HEK293T (cell line): ENCODE measurements at places on chromosomes 4 and X.
A peak's percentile ranks its signal among the peaks of the same experiment; 100 is the strongest.

- no peak for DNase-seq
Measured at GRCh38 chr4:114384629-114385028, 214.0 kb upstream of the UGT8 start.

- DNase-seq, result no peak
Measured at GRCh38 chr4:21517126-21517859, 431.3 kb downstream of the KCNIP4 start.

- no peak for DNase-seq
Measured at GRCh38 chrX:31355206-31355955, 283.5 kb upstream of the FTHL17 start.

- DNase-seq, result no peak
Measured at GRCh38 chr4:174362340-174362739, 78.6 kb downstream of the CEP44 start.

- DNase-seq, result no peak
Measured at GRCh38 chr4:183139972-183140570, 41.0 kb downstream of the WWC2 start.

DNA sequence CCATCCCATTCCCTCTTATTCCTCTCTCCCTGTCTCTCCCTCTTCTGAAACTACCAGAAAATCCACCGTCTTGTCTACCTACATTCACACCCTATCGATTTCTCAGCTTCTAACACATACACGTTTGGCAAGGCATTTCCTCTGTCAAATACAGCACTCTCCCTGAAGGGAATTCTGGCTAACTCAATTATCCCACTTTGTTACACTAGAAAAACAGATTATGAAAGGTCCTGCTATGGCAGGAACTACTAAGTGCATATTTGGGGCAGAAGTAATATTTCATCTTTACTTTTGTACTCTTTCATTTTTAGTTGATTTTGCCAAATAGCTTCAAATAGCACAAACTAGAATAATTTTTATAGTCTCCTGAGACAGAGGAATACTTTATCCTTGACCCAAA, 46.6 kb upstream of the KLHL8 start:
- no peak for DNase-seq

- DNase-seq, result no peak
Measured at GRCh38 chr4:8202108-8203051, 3.3 kb downstream of the SH3TC1 start.

- no peak for DNase-seq
Measured at GRCh38 chr4:173573725-173574124, 43.7 kb upstream of the HAND2 start.

- no peak for DNase-seq
Measured at GRCh38 chr4:135354876-135355275, 1153.3 kb upstream of the PABPC4L start.

GRCh38 chr4:94957030-94957429, 199.3 kb downstream of the BMPR1B start:
- DNase-seq, result no peak

DNA sequence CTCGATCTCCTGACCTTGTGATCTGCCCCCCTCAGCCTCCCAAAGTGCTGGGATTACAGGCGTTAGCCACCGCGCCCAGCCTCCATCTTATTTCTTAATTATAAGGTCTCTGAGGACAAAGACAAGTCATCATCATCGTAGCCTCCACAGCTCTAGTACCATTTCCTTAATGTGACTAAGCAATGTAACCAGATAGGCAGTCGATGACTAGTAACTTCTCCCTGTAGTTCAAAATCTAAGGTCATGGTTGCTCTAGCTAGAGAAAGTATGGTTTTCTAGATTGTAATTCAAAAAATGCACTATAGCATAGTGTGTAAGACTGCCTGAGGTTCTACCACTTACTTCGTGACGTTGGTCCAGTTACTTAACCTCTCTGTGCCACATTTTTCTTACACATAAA, 6.9 kb downstream of the SLC39A8 start:
- no peak for DNase-seq

- DNase-seq, result no peak
Measured at GRCh38 chr4:36385951-36386571, 104.6 kb downstream of the DTHD1 start.

DNA sequence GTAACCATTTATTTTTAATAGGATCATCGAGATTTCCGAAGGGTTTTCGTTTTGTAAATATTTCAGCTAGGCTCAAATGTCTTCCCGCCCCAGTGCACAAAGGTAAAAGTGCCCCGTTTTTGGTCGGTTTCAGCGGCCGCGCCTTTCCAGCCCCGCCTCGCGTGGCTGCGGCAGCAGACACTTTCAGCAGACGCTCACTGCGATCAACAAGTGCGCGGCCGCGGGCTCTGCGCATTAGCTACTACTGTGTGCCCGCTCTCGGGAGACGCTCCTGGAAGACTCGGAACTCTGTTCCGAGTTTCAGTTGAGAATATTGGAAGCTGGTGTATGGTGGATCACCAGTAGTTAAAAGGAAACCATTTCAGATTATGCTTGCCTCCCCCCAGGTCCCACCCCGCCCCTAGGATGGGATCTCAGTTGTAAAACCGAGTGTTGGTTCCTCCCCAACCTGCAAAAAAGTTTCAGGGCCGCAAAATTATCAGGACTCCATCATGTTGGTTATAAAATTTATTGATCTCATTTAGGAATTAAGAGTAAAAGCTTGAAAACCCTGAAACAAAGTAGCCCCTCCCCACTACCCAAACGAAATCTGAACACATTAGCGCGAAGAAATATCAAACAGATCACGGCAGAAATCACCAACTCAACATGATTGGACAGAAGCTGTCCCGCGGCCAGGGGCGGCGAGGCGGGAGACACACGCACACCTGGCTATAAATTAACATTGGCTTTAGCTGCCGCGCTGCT, 2.2 kb downstream of the SOX3 start:
- no peak for DNase-seq

DNA sequence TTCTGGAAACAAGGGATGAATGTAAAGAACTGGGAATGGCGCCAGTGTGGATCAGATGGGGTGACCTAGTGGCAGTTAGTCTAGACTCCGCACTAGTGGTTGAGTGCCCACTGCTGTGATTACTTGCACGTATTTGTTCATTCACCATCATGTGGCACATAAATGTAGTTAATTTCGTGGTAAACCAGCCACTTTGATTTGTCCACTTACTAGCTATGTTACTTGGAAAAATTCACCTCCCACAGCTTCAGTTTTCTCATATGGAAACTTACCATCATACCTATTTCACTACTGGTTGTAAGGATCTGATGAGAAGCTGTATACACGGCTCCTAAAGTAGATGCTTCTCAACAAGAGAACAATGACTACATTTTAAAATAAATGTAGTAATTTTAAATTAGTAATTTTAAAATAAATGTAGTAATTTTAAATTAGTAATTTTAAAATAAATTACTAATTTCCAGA, 394 bp upstream of the DYNLT3 start:
- no peak for DNase-seq

- DNase-seq, result no peak
Measured at GRCh38 chrX:19672222-19672812, 157.0 kb upstream of the MAP3K15 start.

DNA sequence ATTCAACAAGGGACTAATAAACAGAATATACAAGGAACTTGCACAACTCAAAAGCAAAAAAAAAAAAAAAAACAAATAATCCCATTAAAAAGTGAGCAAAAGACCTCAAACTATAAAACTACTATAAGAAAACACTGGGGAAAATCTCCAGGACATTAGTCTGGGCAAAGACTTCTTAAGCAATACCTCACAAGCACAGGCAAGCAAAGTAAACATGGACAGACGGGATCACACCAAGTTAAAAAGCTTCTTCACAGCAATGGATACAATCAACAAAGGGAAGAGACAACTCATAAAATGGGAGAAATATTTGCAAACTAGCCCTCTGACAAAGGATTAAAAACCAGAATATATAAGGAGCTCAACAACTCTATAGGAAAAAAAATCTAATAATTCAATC, 17.1 kb upstream of the BMP15 start:
- DNase-seq, result no peak

DNA sequence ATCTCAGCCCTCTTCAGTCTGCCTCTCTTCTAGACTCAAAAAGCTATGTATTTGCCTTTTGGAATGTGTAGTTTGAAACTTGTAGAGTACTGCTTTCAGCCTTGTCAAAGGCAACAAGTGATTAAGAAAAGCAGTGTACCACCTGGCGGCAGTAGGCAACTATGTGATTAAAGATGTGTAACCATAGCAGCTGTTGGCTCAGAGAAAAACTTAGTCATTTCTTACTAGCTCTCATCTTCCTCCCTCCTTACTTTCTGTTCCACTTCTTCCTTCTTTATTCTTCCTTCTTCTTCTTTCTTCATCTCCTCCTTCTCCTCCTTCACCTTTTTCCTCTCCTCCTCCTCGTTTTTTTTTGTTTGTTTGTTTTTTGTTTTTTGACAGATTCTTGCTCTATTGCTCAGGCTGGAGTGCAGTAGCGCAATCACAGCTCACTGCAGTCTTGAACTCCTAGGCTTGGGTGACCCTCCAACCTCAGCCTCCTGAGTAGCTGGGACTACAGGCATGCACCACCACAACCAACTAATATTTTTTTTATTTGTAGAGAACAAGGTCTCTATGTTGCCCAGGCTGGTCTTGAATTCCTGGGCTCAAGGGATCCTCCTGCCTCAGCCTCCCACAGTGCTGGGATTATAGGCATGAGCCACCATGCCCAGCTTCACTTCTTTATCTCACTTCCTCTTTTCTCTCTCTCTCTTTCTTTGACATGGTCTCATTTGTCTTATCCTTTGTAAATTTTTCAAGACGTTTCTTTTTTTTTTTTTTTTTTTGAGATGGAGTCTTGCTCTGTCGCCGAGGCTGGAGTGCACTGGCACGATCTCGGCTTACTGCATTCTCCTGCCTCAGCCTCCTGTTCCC, 32.6 kb downstream of the ABHD18 start:
- DNase-seq, result no peak

- no peak for DNase-seq
Measured at GRCh38 chrX:65926095-65927019, 113.5 kb downstream of the VSIG4 start.

DNA sequence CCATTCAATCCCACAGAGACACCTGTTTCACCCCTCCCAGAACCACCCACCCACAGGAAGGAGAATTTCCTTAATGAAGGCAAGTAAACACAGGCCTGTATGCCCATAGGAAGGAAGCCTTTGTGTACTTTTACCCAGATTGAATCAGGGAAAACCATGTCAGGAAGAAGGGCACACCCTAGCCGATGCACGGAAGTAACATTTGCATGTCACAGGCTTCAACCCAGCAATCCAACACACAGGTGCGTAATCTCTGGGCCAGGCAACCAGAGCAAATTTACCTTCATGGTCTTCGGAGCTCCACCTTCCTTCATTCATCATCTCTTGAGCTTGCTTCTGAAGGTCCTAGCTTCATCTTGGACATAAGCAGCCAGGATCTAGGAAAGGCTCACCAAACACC, 206.3 kb downstream of the SHROOM3 start:
- DNase-seq, result no peak

GRCh38 chr4:41714364-41715000, 34.0 kb downstream of the PHOX2B start:
- no peak for DNase-seq

DNA sequence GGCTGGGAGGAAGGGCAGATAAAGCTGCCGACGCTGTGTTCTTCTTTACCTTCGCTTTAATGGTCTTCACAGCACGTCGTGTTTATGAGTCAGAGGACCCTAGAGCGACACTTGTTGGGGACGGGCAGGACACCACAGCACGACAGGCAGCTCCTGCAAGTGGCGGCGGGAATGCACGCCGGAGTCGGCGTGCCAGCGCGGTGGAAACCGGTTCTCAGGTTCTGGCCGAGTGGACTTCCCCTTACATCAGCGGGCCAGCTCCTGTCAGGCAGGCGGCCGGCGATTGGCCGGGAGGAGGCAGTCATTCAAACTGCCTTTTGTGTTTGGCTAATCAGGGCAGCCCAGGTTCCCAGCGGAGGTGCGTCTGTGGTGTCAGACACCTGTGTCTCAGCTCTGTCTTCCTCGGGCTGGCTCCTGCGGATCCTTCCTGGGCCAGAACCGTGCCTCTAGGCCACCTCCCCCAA, 150.9 kb downstream of the SHROOM3 start:
- peak; percentile 65 for DNase-seq

- no peak for DNase-seq
Measured at GRCh38 chr4:27178061-27178460, 317.4 kb downstream of the STIM2 start.

DNA sequence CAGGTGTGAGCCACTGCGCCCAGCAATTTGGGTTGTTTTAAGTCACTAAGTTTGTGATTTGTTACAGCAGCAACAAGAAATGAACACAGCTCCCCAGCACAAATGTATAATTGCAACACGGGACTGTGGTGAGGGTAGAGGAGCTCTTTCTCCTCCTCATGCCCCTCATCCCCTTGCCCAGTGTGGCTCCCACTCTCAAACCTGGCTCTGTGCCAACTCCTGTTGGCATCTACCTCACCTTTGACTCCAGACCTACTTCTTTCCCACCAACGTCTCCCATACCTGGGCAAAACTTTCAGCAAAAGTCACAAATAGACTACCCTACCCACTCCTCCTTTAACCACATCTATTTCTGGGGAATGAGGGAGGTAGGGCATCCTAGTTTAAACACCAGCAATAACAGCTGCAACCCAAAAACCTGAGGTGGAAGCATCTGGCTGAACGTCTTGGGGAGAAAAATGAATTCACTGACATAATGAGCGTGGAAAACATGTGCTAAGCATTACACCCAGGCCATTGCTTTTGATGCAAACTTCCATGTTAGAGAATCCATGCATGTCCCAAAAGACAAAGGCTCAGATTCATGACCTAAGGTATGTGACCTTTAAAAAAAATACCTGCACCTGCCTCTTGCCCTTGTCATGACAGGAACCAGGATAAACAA, 19.2 kb downstream of the LNX1 start:
- DNase-seq, result no peak

- DNase-seq, result no peak
Measured at GRCh38 chr4:53840643-53841042, 223.8 kb downstream of the CHIC2 start.

- DNase-seq, result peak; percentile 69
Measured at GRCh38 chrX:19514791-19515614, at the start of gene MAP3K15. Gene MAP3K15 (minus strand): TSS chrX:19515508. CDS start chrX:19515261, 247 bp downstream.

GRCh38 chr4:18203966-18204365, 182.4 kb upstream of the LCORL start:
- DNase-seq, result no peak
